AG10803 (cell line): ENCODE measurements at places on chromosomes 7 and 10.
A peak's percentile ranks its signal among the peaks of the same experiment; 100 is the strongest.

DNA sequence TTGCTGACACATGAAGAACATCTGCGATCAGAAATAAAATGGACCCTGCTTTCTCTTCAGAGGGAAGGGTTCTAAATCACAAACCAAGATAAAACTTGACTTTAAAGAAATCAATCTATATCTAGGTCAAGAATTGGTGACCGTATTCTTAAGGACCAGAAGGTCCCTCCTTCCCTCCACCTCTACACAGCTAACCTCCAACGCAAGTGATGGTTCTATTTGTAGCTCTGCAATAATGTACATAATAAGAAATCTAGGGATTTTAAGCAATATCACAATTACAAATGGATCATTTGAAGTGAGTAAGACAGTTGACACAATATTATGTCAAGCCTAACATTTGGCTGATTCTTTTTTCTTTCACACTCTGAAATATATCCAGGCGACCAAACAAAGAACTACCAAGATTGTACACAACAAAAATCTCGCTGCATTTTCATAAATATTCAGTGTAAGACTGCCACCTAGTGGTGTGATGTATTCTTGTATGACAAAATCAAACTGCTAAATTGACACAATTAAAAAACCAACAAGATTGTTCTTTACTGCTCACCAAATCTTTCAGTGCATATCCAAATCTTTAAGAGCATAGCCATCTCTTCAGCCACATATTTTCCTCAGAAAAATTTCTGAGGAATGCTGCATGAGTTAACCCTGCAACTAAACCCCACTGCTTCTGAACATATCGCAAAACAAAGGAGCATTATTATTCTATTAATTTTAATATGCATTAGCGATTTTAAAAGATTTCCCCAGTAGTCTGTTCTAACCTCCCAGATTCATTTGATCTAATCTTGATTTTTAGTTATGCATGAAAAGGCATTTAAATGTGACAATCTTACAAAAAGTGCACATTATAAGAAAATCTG is 44.5 kb downstream of the ICA1 start:
- peak; percentile 72 for DNase-seq

- DNase-seq: no peak
Observed at GRCh38 chr7:139651914-139652313, 125.9 kb downstream of the HIPK2 start.

GRCh38 chr7:121576148-121576917 is 180.2 kb upstream of the FAM3C start:
- DNase-seq: no peak

GRCh38 chr10:6667679-6668270 is 87.7 kb upstream of the PRKCQ start:
- peak; percentile 24 for DNase-seq

DNA sequence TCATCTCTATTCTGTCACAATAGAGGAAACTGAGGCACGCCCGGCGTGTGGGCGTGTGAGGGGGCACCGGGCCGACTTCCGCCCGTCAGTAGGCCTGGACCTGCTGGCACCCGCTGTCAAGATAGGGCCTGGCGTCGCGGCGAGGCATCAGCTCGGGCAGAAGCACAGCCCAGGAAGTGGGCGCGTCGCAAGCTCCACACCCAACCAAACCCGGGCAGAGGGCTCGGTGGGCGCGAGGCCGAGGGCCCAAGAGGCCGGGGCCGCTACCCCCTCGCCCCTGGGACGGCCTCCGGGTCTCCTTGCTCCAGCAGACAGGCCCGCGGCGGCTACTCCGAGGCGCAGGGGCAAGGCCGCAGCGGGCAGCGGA is 91.2 kb downstream of the SPAG6 start:
- DNase-seq: no peak

GRCh38 chr10:121838149-121838548 is 89.7 kb downstream of the ATE1 start:
- no peak for DNase-seq

GRCh38 chr7:124790645-124791044 is 25.1 kb upstream of the GPR37 start:
- no peak for DNase-seq

DNA sequence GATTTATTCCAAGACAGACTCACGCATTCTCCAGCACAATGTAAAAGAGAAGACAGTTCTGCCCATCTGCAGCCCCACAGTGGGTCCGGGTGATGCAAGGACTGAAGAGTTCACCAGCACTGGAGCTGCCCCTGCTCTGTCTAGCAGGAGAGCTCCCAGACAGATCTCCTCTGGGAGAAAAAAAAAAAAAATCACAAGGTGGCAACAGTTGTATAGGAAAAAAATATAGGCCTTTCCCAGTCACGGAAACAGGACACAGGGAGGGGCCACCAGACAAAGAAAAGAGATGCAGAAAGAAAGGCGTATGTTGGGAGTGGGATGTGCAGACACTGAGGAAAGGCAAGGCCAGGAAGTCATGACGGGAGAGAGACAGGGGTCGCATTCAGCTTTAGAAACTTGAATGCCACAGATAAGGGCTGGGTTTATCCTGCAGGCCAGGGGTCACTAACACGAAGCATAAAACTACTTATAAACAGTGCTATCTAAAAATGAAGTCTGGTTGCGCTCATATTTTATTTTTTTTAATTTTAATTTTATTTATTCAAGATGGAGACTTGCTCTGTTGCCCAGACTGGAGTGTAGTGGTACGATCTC is 54.1 kb downstream of the FAM171A1 start:
- no peak for DNase-seq

DNA sequence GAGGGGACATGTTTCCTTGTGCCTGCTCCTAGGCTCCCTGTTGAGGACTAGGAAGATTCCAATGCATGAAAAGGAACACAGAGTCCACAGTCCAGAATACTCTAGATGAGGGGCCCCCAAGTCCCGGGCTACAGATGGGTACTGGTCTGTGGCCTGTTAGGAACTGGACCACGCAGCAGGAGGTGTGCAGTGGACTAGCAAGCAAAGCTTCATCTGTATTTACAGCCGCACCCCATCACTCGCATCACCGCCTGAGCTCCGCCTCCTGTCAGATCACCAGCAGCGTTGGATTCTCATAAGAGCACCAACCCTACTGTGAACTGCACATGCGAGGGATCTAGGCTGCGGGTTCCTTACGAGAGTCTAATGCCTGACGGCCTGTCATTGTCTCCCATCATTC is 233.0 kb upstream of the MKLN1 start:
- no peak for DNase-seq

- DNase-seq: peak; percentile 66
Observed at GRCh38 chr7:15015545-15016314, 113.2 kb upstream of the DGKB start.

- DNase-seq: peak; percentile 92
Observed at GRCh38 chr10:52486840-52487611, 172.9 kb downstream of the DKK1 start.

DNA sequence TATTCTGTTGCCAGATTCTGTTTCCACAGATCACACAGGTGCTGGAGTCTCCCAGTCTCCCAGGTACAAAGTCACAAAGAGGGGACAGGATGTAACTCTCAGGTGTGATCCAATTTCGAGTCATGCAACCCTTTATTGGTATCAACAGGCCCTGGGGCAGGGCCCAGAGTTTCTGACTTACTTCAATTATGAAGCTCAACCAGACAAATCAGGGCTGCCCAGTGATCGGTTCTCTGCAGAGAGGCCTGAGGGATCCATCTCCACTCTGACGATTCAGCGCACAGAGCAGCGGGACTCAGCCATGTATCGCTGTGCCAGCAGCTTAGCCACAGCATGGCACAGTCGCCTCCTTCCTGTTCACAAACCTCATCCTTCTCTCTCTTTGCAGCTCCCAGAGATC is 237.5 kb upstream of the PRSS1 start:
- no peak for DNase-seq

- DNase-seq: no peak
Observed at GRCh38 chr7:48009257-48009656, 19.6 kb downstream of the SUN3 start.

DNA sequence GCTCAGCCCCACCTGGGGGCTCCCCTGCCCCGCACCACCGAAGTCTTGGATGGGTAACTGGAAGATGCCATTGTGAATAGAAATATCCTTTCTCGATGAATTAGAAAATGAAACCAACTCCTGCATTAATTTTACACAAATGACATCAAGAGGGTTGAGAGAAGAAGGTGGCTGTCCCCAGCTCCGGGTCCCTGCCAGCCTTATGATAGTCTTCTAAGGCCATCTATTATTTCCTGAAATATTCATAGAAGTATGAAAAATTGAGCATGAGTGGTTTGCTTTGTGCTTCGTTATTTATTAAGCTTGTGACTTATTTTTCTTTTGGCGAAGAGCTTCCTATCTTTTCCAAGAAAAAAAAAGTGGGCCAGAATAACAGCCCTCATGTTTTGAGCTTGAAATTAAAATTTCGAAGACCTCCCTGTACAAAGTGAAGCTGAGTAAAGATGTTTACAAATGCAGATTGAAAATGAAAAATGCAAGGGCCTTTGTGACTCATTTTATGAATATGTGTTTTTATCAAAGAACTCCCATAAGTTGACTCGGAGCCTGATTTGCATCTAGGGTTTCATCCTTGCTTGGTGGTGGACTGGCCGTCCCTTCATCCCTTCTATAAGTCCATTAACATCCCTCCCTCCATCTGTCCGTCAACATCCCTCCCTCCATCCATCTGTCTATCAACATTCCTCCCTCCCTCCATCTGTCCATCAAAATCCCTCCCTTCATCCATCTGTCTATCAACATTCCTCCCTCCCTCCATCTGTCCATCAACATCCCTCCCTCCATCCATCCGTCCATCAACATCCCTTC is 20.5 kb upstream of the CFAP46 start:
- DNase-seq: peak; percentile 12

DNA sequence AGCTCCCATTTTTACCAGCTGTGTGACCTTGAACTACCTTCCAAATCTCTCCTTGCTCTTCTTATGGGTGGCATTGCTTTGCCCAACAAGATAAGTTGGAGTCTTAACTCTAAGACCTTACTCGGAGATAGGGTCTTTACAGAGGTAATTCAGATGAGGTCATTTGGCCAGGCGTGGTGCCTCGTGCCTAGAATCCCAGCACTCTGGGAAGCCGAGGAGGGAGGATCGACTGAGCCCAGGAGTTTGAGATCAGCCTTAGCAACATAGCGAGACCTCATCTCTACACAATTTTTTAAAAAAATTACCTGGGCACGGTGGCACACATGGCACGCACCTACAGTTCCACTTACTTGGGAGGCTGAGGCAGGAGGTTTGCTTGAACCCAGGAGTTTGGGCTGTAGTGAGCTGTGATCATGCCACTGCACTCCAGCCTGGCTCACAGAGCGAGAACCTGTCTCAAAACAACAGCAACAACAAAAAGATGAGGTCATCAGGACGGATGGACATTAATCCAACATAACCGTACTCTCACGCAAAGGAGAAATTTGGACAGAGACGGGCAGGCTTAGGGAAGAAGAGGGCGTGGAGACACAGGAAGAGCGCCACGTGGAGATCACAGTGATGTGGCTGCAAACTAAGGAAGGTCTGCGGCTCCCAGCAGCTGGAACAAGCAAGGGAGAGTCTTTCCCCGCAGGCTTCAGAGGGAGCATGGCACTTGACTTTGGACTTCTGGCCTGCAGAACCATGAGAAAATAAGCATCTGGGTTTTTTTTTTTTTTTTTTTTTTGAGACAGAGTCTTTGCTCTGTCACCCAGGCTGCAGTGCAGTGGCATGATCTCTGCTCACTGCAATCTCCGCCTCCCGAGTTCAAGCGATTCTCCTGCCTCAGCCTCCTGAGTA is 122.3 kb upstream of the CARD11 start:
- no peak for DNase-seq

DNA sequence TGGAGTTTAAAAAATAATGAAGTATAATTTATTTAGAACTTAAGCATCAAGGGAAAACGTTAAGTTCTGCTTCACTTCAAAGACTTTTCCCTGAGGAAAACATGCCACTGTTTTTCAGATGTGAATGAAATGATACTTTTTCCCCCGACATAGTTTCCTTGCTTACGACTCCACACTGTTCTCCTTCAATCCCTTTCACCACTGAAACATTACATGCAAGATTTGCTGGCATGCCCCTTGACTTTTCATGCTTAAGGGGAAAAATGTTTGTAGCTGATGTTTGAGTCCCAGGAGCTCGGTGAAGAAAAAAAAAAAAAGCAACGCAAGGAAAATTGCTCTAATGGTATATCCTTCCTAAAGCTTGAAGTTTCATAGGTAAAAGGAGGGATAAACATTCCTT is 10.0 kb downstream of the GLI3 start:
- DNase-seq: no peak

DNA sequence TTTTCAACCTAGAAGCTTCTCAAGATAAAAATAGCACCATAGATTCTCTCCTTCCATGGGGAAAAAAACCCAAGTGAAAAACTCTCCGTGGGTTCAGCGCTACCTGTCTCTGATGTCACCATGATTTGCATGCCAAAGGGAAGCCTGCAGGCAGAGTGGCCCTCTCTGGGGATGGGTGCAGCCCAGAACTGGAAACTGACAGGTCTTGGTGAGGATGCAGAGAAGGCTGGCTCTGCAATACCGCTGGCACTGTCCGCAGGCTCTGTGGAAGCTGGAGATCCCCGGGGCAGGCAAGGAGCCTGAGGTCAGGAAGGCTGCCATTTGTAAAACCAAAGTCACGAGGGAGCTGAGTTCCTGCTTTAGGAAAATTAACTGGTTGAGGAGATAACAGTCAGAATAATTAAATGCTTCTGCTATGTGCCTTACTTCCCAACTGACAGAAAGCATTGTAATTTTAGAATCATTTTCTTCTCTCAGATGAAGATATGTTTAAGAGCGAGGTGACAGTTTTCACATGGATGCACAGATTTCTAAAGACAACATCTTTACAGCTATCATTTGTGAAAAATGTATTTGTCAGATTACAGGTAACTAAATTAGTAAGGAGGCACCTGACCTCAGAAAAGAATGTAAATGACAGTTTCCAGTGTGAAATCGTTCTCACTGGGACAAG is 731.5 kb upstream of the FZD8 start:
- no peak for DNase-seq

DNA sequence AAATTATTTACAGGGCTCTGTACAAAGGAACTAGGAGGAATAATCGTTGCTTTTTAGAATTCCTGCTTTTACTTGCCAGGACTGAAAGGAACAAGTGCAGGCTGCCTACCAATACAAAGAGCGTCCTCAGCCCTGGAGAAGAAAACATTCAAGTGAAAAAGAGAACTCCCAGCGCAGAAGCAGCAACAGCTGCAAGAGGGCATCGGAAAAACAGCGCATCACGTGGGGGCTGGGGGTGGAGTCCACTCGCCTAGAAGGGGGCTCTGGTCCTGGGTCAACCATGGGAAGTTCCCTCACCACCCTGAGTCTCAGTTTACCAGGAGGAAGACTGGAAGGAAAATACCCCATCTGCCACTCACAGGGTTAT is 385 bp upstream of the C10orf90 start:
- DNase-seq: no peak

- DNase-seq: no peak
Observed at GRCh38 chr10:18483516-18484186, 167.7 kb downstream of the NSUN6 start.
